NCI-H1694 (cell line): ENCODE measurements at places on chromosomes 6 and 20.
A peak's percentile ranks its signal among the peaks of the same experiment; 100 is the strongest.

DNA sequence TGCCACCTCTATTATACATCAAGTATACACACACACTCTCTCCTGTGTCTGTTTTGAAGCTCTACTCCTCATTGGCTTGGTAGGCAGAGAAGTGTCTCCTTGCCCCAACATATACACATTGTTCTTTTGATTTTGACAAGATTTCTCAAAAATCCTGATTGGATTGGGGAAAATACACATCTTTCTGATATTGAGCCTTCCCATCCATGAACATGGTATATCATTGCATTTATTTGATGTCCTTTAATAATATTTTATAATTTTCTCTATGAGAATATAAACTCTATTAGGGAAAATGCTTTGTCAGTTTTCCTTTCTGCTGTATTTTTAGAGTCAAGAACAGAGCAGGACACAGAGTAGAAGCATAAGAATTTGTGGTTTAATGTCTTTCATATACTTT, 7.2 kb downstream of the TTLL9 start:
- DNase-seq = no peak

GRCh38 chr6:138403324-138403800, 661 bp upstream of the HEBP2 start:
- DNase-seq = peak; percentile 2

GRCh38 chr20:48709744-48710143, 118.1 kb downstream of the PREX1 start:
- DNase-seq = no peak

GRCh38 chr6:21431526-21431925, 162.0 kb upstream of the SOX4 start:
- no peak for DNase-seq
